ENCODE measurements at places on chromosomes 13 and 19.

- no peak for DNase-seq
These were observed 132.5 kb downstream of the ZNF675 start for GRCh38 chr19:23554548-23554947.

DNA sequence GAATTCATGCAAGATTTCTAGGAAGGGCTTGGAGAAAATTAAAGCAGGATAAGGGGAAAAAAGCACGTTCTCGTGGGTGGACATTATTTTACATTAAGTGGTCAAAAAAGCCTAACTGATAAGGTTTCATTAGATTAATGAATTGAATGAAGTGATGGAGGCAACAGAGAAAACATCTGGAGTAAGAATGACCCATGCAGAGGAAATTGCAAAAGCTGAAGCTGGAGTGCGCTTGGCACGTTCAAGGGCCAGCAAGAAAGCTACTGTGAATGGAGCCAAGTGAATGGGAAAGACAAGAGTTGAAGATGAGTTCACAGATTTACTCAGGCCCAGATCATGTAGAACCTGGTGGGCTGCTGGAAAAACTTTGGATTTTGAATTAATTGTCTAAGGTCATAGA is 777.9 kb downstream of the DACH1 start:
- no peak for DNase-seq

GRCh38 chr13:39682788-39683187 is 27.3 kb downstream of the COG6 start:
- peak; percentile 9 for DNase-seq

DNA sequence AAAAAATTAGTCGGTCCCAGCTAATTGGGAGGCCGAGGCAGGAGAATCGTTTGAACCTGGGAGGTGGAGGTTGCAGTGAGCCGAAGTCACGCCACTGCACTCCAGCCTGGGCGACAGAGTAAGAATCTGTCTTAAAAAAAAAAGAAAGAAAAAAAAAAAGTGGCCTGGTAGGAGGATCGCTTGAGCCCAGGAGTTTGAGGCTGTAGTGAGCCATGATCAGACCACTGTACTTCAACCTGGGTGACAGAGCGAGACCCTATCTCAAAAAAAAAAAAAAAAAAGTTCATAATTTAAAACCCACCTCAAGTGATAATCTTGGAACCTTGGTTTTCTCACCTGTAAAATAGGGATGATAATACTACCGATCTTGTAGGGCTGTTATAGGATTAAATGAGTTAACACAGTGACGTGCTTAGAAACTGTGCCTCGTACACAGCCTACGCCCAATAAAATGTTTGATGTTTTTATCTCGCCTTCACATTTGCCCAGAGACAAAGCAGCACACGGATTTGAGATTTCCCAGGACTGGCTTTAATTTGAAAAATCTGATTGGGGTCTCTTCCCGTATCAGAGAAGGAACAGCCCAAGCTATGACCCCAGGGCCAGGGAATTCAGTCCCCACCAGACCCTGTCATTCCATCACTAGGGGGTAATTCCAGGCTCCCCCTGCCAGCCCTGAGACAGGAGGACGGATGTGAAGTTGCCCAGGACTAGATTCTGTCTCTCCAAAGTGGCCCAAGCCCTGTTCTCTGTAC is 3.6 kb downstream of the SERTAD1 start:
- no peak for DNase-seq

GRCh38 chr19:38265213-38265861 is 964 bp downstream of the SPINT2 start:
- DNase-seq = no peak

DNA sequence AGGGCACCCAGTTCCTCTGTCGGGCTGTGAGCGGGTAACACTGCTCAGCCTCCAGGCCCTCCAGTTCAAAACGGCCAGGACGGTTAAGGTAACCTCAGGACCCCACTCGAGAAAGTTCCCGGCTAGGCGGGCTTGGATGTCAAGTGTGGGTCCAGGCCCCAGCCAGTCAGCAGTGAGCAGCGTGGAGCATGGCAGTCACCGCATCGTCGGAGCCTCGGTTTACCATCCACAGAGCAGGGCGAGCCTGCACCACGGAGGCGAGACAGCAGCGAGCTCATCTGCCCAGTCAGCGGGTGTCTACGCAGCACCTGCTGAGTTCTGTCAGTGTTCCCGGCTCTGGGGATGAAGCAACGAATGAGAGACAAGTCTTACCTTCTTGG is 8.0 kb upstream of the CNOT3 start:
- DNase-seq = no peak

DNA sequence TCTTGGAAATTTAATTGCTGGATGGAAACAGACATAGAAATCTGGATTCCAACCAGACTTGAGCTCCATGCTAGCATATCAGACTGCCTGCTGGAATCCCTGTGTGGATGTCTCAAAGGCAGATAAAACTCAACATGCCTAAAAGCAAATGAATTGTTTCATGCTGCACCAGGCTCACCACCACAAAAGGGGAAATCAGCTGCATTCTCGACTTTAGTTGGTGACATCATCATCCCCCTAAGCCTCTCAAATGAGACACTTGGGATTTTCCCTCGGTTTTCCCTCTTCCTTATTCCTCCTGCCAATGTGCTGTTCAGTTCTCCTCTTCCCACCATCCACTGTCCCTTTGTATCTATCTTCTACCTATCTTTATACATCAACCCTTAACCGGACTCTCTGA is 134.3 kb downstream of the ZDHHC20 start:
- no peak for DNase-seq

GRCh38 chr13:84934911-84935310 is 864.3 kb downstream of the SLITRK6 start:
- DNase-seq = no peak

GRCh38 chr13:107375701-107376340 is 807.9 kb upstream of the ARGLU1 start:
- DNase-seq = no peak

DNA sequence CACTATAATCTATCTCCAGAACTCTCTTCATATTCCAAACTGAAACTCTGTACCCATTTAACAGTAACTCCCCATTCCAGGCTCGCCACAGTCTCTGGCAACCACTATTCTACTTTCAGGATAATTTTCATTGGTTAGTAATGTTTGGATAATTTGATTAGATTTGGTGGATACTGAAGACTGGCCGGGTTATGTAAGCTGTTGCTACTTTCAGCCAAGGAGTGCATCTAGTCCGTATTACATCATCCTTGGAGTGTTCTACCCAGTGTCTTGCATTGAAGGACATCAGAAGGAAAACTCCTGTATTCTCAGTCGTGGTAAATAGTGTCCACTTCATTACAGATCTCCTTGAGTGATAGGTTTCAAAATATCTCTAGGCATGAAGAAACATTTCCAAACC is 60.5 kb downstream of the PCCA start:
- no peak for DNase-seq

GRCh38 chr19:13164343-13165161 is 14.3 kb downstream of the IER2 start:
- peak; percentile 37 for DNase-seq

DNA sequence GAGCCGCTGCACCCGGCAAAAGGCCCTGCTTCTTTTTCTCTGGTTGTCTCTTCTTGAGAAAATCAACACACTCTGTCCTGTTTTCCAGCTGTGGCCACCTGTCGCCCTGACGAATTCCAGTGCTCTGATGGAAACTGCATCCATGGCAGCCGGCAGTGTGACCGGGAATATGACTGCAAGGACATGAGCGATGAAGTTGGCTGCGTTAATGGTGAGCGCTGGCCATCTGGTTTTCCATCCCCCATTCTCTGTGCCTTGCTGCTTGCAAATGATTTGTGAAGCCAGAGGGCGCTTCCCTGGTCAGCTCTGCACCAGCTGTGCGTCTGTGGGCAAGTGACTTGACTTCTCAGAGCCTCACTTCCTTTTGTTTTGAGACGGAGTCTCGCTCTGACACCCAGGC is 17.2 kb downstream of the LDLR start:
- DNase-seq = no peak

DNA sequence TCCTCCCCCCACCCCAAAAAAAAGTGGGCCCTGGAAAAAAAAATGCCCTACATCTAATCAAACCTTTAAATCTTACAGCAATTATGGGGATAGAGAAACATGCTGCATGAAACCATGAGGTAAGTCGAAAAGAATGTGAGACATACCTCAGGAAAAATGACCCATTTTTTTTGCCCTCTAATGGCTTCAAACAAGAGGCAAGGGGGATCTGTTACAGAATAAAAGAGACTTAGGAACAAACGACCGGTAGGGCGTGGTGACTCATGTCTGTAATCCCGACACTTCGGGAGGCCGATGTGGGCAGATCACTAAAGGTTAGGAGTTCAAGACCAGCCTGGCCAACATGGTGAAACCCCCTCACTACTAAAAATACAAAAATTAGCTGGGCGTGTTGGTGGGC is 8.4 kb downstream of the RGL3 start:
- DNase-seq = no peak

- DNase-seq = no peak
These were observed 69.6 kb downstream of the RNASEH2B start for GRCh38 chr13:50979187-50979586.

GRCh38 chr13:100789481-100789880 is 114.9 kb upstream of the TMTC4 start:
- DNase-seq = no peak

DNA sequence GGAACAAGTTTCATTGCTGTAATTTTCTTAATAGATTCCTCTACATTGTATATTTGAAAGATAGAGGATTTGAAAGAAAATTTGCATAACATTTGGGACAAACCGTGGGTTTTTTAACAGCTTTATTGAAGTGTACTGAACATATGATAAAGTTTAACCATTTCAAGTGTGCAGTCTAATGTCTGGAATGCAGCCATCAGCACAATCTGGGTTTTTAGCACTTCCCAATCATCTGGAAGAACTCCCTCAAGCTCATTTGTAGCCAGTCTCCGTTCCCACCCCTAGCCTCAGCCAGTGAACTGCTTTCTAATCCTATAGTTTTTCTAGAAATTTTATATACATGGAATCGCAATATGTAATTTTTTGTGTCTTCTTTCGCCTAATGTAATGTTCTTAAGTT is 12.6 kb downstream of the METTL21C start:
- DNase-seq = no peak

DNA sequence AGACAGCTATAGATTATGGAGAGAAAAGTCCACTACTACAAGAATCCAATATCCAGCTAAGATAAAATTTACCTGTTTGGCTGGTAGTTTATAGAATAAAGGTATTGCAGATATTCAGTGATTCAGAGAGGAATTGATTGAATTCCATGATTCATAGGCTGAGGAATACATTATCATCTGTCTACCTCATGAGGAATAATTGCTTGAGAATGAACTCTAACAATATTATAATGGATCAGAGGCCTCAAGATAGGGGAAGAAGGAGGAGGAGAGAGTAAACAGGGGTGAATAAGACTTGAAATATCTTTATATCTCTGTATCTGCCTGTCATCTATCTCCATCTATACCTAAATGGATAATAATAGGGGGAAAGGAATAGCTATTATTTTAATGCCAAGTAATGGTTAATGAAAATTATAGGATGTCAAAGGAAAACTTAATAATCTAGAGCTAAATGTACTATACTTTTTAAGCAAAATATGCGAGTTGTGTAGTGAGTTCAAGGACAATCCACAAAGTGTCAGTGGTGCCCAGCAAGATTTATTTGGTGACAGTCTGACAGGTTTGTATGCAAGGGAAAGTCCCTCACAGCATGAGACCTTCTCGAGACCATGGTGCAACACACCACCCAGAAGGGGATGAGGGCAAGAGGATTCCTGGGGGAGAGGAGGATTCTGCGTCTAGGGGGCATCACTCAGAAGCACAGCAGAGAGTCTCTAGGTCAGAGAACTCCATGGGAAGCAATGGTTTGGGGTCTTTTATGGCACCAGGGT is 224.5 kb downstream of the GPC5 start:
- DNase-seq = no peak

All from activated CD4-positive, alpha-beta T cell treated with anti-CD3 and anti-CD28 coated beads, Interleukin-2, Interleukin-4, amounts not matched to agents 100 ng/mL and 50 ng/mL, durations not matched to agents 16 hours and 8 hours (primary cell).